ENCODE measurements at places on chromosomes 12 and 14.

- H3K27me3 ChIP-seq = no peaks in the 10 kb centered on the region
- no peak for DNase-seq
- H3K4me3 ChIP-seq = no peak overlapping the region
- H3K36me3 ChIP-seq = peaks cover 3% of the 10 kb centered on the region
- H3K4me1 ChIP-seq = peaks cover 16% of the 10 kb centered on the region
- no peak overlapping the region for H3K27ac ChIP-seq
Measured at GRCh38 chr12:111578276-111578970, 20.7 kb downstream of the ATXN2 start.

- no peaks in the 10 kb centered on the region for H3K27me3 ChIP-seq
- no peak overlapping the region for H3K27ac ChIP-seq
Measured at GRCh38 chr14:35079742-35080141, 33.7 kb downstream of the FAM177A1 start.

GRCh38 chr12:19375888-19376287 lies 63.4 kb upstream of the AEBP2 start:
- H3K36me3 ChIP-seq = peaks cover 10% of the 10 kb centered on the region
- no peak overlapping the region for H3K27ac ChIP-seq
- H3K4me1 ChIP-seq = peaks cover 3% of the 10 kb centered on the region
- DNase-seq = no peak
- H3K4me3 ChIP-seq = no peak overlapping the region

DNA sequence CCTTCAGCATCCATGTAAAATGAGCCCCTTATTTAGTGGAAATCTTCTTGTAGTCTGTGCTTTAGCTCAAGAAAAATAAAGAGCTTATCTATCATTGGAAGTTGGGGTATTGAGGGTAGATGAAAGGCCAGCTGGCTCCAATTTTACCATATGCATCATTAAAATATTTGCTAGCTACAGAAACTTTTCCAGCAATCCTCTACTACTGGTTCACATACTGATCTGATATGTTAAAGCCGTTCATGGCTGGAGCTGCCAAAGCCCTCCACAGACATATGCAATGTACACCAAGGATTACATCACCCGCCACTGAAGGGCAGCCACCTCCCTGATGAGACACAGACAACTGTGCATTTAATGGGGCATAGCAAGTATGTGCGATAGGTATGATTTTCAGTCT lies 1205.3 kb downstream of the GALC start:
- H3K36me3 ChIP-seq = no peaks in the 10 kb centered on the region
- no peak for DNase-seq
- H3K27ac ChIP-seq = no peak overlapping the region
- H3K27me3 ChIP-seq = no peaks in the 10 kb centered on the region
- no peak overlapping the region for H3K4me3 ChIP-seq
- no peaks in the 10 kb centered on the region for H3K4me1 ChIP-seq

- H3K4me3 ChIP-seq = no peak overlapping the region
- H3K4me1 ChIP-seq = no peaks in the 10 kb centered on the region
- no peak for DNase-seq
Measured at GRCh38 chr12:94553130-94553519, 93.5 kb upstream of the CEP83 start.

DNA sequence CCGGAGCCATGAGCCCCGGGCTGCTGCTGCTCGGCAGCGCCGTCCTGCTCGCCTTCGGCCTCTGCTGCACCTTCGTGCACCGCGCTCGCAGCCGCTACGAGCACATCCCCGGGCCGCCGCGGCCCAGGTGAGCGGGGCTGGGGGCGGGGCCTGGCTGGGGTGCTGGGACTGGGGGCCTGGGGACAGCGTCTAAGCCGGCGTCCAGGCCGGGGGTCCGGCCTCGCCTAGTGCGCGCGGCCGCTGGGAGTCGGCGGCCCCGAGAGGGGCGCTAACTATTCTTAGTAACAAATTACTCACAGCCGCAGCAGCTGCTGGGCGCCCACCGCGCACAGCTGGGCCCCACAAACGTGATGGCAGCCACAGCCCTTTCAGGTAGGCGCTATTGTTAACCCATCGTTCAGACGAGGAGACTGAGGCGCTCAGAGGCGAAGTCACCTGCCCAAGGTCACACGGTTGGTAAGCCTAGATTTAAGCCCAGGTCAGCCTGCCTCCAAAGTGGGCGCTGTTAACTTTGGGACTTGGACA lies 374 bp downstream of the CYP46A1 start:
- H3K4me3 ChIP-seq = no peak overlapping the region
- peaks cover 5% of the 10 kb centered on the region for H3K4me1 ChIP-seq
- no peak for DNase-seq
- H3K36me3 ChIP-seq = no peaks in the 10 kb centered on the region
- peaks cover 9% of the 10 kb centered on the region for H3K27me3 ChIP-seq
- H3K27ac ChIP-seq = no peak overlapping the region

DNA sequence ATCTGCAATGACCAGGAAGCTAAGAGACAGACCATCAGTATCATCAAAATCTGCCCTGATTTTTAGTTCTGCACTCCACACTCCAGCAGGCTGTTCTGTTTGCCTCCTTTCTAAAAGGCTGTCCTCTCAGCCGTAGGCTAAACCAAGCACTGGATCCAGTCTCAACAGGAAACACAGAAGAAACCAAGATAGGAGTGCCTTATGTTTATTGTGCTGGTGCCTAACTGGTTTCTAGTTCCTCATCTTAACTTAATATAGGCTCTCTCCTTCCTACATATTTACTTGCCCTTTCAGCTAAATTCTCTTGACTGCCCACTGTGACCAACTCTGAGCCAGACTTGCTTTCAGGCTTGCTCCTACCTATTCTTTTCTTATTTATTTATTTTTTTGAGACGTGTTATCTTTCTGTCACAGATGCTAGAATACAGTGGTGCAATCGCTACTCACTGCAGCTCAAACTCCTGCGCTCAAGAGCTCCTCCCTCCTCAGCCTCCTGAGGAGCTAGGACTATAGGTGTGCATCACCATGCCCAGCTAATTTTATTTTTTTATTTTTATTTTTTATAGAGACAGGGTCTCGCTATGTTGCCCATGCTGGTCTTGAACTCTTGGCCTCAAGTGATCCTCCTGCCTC lies 30.8 kb downstream of the GALNT4 start:
- no peak overlapping the region for H3K4me3 ChIP-seq
- H3K4me1 ChIP-seq = peaks cover 30% of the 10 kb centered on the region
- H3K36me3 ChIP-seq = peaks cover 27% of the 10 kb centered on the region
- DNase-seq = no peak
- no peaks in the 10 kb centered on the region for H3K27me3 ChIP-seq
- peak overlapping the region; percentile 99 for H3K27ac ChIP-seq

GRCh38 chr14:78790271-78790670 lies 620.1 kb downstream of the NRXN3 start:
- H3K36me3 ChIP-seq = no peaks in the 10 kb centered on the region
- no peak for DNase-seq
- H3K27me3 ChIP-seq = no peaks in the 10 kb centered on the region
- H3K27ac ChIP-seq = no peak overlapping the region
- H3K4me3 ChIP-seq = no peak overlapping the region

GRCh38 chr12:92070864-92071445 lies 74.7 kb downstream of the BTG1 start:
- H3K4me1 ChIP-seq = peaks cover 20% of the 10 kb centered on the region
- no peaks in the 10 kb centered on the region for H3K27me3 ChIP-seq
- no peak overlapping the region for H3K27ac ChIP-seq
- H3K36me3 ChIP-seq = peaks cover 12% of the 10 kb centered on the region

GRCh38 chr14:100532906-100533655 lies 54.1 kb downstream of the BEGAIN start:
- H3K36me3 ChIP-seq = no peaks in the 10 kb centered on the region
- no peak overlapping the region for H3K4me3 ChIP-seq
- peak; percentile 4 for DNase-seq
- H3K27ac ChIP-seq = no peak overlapping the region

DNA sequence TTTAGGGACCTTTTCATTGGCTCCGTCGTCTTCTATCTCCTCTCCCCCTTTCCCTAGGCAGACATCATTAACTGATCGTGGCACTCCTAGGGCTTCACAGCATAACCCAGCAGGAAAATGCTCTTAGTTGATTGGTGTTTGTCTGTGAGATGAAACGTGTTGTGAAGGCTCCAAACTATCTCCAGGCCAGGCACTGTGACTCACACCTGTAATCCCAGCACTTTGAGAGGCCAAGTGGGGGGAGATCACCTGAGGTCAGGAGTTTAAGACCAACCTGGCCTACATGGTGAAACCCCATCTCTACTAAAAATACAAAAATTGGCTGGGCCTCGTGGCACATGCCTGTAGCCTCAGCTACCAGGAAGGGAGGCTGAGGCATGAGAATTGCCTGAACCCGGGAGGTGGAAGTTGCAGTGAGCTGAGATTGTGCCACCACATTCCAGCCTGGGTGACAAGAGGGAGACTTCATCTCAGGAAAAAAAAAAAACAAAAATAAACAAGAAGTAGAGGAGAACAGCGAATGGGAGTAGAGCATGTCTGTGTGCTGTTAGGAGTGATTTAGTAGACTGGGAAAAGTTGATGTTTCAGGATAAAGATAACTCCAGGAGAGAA lies 32.3 kb upstream of the WDR89 start:
- no peaks in the 10 kb centered on the region for H3K27me3 ChIP-seq
- H3K4me3 ChIP-seq = no peak overlapping the region
- H3K36me3 ChIP-seq = no peaks in the 10 kb centered on the region
- no peak overlapping the region for H3K27ac ChIP-seq
- no peaks in the 10 kb centered on the region for H3K4me1 ChIP-seq

DNA sequence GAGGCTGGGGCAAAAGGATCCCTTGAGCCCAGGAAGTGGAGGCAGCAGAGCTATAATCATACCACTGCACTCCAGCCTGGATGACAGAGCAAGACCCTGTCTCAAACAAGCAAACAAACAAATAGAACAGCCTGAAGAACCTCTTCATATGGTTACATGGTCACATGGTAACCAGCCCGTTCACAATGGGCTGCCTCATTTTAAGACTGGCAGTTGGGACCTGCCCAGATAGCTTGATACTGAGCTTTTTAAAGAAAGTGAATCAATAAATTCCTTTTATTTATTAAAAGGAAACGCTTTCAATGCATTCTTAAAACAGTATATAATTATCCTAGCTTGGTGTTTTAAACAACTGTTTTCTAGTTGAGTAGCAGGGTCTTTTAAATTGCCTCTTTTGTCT lies 10.5 kb downstream of the MLXIP start:
- H3K27ac ChIP-seq = no peak overlapping the region
- no peak for DNase-seq
- H3K27me3 ChIP-seq = no peaks in the 10 kb centered on the region
- H3K4me1 ChIP-seq = peaks cover 49% of the 10 kb centered on the region
- H3K36me3 ChIP-seq = peaks cover 8% of the 10 kb centered on the region

GRCh38 chr14:44657696-44658388 lies 150.8 kb upstream of the FSCB start:
- H3K36me3 ChIP-seq = no peaks in the 10 kb centered on the region
- H3K4me3 ChIP-seq = no peak overlapping the region
- H3K4me1 ChIP-seq = peaks cover 8% of the 10 kb centered on the region
- H3K27me3 ChIP-seq = no peaks in the 10 kb centered on the region
- no peak overlapping the region for H3K27ac ChIP-seq

DNA sequence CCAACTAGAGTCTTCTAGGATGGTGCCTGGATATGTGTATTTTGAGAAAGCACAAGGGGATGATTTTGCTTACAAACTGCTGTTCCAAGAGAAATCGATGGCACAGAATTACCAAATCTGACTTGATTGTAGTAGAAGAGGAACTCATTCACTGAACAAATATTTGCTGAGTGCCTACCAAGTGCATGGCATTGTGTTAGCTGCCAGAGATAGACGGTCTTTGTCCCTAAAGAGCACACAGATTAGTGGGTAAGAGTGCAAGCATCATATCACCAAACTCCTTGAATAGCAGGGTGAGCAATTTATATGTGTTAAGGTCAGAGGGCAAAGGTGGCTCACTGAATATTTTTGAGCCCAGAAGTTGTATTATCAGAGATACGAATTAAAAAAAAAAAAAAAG lies 3.5 kb upstream of the FOXN3 start:
- peaks cover 14% of the 10 kb centered on the region for H3K36me3 ChIP-seq
- H3K4me3 ChIP-seq = no peak overlapping the region
- peaks cover 65% of the 10 kb centered on the region for H3K4me1 ChIP-seq
- H3K27me3 ChIP-seq = no peaks in the 10 kb centered on the region
- H3K27ac ChIP-seq = no peak overlapping the region

DNA sequence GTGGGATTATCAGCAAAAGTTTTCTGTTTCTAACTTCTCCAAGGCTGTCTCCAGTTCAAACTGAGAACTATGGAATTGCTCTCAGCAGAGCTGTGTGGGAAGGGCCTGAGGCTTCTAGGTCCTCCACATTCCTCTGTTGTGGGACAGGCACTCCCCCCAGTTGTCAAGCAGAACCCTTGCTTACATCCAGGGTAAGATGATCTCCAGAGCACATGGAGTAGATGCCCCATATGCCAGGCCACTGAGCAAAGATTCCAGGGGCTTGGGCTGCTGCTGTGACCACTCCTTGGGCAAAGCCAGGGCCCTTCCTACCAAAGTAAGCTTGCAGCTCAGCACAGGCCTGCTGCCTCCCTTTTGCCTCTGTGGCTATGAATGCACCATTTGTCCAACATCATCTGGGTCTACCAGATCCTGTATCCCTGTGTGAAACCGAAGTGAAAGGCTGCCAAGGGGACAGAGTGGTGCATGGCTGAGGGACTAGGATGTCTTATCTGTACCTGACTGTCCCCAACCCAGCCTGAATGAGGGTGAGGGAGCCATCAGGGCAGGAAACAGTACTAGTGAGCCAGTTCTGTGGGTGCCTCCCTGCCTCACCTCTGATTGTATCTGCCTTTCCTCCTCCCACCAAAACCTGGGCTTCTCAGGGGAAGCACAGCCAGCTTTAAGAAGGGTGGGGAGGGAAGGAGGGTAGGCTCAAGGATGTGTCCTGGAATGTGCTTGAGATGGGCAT lies 13.1 kb upstream of the ESPL1 start:
- peak overlapping the region; percentile 21 for H3K27ac ChIP-seq
- DNase-seq = peak; percentile 22
- peaks cover 42% of the 10 kb centered on the region for H3K4me1 ChIP-seq

DNA sequence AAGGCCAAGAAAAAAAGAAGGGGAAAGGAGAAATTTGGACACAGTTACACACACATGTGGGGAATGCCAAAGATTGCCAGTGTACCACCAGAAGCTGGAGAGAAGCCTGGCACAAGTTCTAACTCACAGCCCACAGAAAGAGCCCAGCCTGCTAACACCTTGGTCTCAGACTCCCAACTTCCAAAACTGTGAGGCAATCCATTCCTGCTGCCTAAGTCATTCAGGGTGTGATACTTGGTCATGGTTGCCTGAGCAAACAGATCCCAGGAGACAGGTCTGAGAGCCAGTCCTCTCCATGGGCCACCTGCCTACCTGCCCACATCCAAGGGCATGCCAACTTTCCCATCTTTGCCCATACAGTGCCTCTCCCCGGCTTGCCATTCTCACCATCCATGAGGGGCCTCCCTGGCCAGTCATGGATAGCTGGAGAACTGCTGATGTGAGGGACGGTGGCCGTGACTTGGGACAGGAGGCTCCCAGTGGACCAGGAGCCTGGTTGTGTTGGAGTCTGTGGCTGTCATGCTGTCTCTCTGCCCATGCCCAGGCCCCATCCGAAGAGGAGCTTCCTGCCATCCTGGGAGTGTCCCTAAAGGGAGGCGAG lies 198.0 kb upstream of the RTL1 start:
- DNase-seq = no peak
- H3K36me3 ChIP-seq = no peaks in the 10 kb centered on the region
- H3K4me3 ChIP-seq = no peak overlapping the region
- no peak overlapping the region for H3K27ac ChIP-seq
- H3K27me3 ChIP-seq = peaks cover 8% of the 10 kb centered on the region
